ENCODE measurements at places on chromosomes 3 and 15. TPM values are rescaled to one million over a fixed set of nuclear protein-coding genes. Genes with fewer than 3 reads are reported as not detected.

GRCh38 chr3:54861248-54862067 lies 66.4 kb downstream of the LRTM1 start:
- DNase-seq: no peak

GRCh38 chr15:58311556-58311955 lies 120.2 kb upstream of the LIPC start:
- DNase-seq: no peak

The SLC28A1 gene
- not detected for polyA plus RNA-seq

DNA sequence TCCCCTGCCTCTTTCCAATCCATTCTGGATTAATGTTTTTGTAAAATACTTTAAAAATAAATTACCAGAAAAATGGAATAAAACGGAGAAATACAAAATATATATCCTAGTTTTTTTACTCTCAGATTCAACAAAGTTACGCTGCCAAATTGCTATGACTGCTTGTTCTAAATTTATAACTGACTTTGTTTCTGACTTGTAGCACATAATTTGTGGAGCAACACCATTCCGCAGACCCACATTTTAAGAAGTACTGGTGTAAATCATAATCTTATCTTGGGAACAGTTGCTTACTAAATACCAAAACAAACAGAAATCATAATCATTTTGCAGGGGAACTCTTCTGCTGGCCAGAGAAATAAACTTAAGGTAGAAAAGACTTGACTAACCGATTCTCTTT lies 339.4 kb upstream of the CBLB start:
- no peak for DNase-seq

DNA sequence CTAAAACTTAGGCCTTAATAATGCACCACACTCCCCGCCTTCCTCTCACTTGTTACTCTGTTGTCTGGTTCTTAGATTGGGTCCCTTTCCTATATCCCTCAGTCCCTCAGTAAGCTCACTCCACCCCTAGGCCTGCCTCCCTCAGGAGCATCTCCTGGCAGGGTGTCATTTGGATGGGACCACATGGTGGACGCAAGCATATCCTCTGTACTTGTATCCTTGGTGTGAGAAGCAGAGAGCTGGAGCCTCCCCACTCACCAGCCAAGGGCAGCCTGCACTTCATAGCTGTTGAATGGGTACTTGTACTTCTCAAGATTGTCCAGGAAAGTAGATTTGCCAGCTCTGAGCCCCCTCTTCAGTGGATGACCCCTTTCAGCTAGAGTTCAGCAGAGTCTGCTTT lies 11.6 kb downstream of the SEC61A1 start:
- DNase-seq: no peak

DNA sequence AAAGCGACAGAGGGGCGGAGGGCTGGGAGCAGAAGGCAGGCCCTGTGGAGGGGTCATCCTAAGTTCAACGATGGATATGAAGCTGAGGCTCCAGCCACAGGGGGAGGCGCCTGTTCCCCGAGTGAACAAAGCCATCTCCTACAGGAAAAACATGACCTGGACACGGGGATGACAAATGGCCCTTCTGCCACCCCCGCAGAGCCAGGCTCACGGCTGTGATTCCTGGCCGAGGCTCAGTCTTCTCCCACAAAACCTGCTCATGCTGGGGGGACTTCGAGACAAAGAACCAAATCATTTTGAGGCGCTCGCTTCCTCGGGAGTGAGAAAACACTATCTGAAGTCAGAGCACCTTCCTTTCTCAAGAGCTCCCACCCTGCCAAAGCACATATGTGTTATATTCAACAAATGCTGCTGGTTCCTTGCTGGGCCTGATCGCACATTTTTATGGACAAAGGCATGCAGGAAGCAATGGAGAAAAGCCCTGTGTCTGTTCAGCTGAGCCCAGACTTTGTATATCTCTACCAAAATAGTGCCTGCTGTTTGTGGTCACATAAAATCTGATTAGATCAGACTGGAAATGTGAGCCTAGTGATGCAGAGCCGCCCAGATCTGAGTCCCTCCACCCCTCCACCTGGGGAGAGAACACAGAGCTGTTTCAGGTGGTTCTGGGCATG lies 5.6 kb downstream of the RBP1 start:
- DNase-seq: no peak

DNA sequence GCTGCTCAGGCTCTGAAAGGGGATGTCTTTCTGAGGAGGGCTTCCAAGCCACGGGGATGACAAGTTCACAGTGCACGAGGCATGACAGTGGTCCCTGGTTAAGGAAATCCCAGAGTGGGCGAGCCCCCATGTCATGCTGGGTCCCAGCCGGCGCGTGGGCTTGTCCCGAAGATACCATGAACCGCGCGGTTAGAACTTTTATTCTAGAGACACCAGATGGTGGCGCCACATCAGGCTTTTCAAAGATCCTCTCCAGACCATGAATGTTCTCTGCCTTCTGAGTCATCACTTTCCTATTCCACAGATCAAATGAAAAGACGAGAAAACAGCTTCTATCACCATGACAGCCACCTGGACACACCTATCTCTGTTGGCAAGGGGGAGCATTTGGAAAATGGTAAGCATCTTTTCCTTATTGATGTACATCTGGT lies 227.8 kb upstream of the LYSMD4 start:
- no peak for DNase-seq

All from CD4-positive, alpha-beta memory T cell (primary cell).